ENCODE measurements at places on chromosomes 11 and 22.

- DNase-seq: no peak
These were observed 6.5 kb downstream of the SF1 start for GRCh38 chr11:64771861-64772260.

DNA sequence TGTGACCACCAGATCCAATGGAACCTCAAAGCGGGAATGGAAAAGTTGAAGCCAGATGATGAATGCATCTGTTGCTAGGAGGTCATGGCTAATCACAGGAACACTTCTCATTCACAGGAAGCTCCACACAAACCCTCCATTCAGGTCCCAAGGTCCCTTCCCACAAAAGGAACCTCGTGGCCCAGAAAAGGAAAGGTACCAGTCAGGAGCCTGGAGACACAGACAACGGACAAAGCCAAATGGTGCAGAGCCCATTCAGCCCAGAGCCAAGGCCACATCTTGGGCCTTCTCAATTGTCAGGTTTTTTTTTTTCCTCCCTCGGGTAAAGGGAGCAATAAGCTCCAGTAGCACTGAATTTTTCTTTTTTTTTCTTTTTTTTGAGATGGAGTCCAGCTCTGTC lies 87.0 kb downstream of the FAM168A start:
- no peak for DNase-seq

GRCh38 chr22:24068377-24068680 lies 57.2 kb downstream of the CABIN1 start:
- no peak for DNase-seq

GRCh38 chr22:40429481-40429880 lies 59.1 kb downstream of the SGSM3 start:
- no peak for DNase-seq

DNA sequence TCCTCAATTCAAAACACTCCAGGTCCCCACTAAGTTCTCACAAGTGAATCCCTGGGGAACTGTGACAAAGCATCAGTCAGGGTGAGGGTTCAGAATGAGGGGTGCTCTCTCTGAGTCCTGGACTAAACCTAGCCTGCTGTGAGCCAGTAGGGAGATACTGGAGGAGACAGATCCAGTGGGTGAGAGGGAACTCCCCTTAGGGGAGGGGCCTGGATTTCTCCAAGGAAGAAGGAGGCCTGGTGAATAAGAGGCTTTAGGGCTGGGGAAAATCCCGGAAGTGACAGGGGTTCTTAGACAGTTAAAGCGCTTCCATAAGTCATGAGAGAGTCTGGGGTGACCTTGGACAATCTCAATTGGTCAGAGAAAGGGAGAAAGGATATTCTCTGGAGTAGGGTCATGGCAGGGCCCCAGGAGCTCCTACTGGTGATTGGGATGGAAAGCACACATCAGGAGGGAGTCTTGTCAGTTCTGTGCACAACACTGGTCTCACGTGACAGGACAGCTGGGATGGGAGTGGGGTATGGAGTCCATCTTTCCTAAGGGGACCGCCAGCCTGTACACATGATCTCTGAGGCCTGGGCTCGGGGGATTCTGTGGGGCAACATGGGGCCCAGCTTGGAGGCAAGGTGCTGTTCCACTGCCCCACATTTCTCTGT lies 1.5 kb downstream of the TBC1D10A start:
- DNase-seq: peak; percentile 93

- DNase-seq: no peak
These were observed 145.1 kb downstream of the TBC1D22A start for GRCh38 chr22:46907241-46908215.

GRCh38 chr11:64122411-64123410 lies 43.2 kb downstream of the MACROD1 start:
- DNase-seq: no peak

- no peak for DNase-seq
These were observed 166.2 kb downstream of the OPCML start for GRCh38 chr11:133366147-133366546.

GRCh38 chr11:43555186-43555585 lies 125.4 kb upstream of the HSD17B12 start:
- no peak for DNase-seq

GRCh38 chr22:23315341-23315917 lies 135.1 kb downstream of the BCR start:
- peak; percentile 85 for DNase-seq
